ENCODE measurements at places on chromosomes 7 and 10.
A peak's percentile ranks its signal among the peaks of the same experiment; 100 is the strongest.

- no peaks in the 10 kb centered on the region for H3K36me3 ChIP-seq
- no peak overlapping the region for H3K27ac ChIP-seq
- no peak for DNase-seq
These were observed 123.4 kb upstream of the SEMA3D start for GRCh38 chr7:85310301-85310700.

DNA sequence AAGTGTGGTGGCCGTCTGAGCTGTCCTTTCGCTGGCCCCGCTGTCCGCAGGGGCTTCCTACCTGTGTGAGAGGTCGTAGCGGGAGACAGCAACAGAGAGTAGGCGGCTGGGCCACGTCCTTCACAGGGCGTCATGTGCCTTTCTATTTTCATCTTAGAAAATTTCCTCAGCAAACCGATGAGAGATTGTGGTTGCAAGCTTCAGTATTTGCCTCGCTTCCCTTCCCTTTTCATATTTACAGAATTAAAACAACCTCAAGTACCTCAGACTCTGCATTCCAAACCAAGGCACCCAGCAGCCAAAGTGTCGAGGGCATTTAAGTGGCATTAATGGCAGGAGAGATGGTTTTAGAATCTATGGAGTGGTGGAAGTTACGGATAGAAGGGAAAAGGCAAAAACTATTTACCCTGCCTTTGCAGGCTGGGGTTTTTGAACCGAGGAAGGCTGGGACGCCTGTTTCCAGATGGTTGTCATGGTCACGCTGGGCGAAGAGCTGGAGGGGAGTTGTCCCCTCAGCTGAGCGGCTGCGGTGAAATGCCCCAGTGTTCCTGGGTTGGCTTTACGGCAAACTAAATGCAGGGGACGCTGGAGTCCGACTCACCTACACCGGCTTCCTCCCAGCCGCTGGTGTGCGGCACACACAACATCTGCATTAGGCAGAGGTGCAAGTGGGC lies 41.9 kb downstream of the WIPI2 start:
- H3K36me3 ChIP-seq = peaks cover 69% of the 10 kb centered on the region
- peaks cover 22% of the 10 kb centered on the region for H3K4me1 ChIP-seq
- no peak for DNase-seq
- H3K27ac ChIP-seq = no peak overlapping the region
- no peak overlapping the region for H3K4me3 ChIP-seq

DNA sequence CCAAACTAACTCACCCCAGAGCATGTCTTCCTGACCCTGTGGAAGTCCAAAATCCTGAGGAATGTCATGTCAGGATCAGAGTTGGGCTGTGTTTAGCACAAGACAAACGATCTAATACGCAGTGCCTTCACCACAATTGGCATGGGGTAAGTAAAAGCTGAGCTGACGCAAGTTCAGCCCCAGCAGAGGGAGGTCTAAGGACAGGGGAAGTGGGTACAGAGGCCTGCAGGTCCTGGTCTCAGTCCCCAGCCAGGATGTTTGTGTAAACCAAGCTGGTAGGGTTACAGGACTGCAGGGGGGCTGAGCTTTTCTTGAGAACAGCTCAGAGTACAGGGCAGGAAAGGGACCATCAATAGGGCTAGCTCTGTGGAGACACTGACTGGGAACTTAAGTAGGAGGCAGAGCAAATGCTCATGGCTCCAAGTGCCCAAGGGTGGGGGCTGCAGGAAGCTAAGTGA lies 5.3 kb upstream of the KCNIP2 start:
- no peak for DNase-seq
- H3K27ac ChIP-seq = no peak overlapping the region
- H3K4me1 ChIP-seq = peaks cover 20% of the 10 kb centered on the region
- H3K36me3 ChIP-seq = peaks cover 20% of the 10 kb centered on the region

DNA sequence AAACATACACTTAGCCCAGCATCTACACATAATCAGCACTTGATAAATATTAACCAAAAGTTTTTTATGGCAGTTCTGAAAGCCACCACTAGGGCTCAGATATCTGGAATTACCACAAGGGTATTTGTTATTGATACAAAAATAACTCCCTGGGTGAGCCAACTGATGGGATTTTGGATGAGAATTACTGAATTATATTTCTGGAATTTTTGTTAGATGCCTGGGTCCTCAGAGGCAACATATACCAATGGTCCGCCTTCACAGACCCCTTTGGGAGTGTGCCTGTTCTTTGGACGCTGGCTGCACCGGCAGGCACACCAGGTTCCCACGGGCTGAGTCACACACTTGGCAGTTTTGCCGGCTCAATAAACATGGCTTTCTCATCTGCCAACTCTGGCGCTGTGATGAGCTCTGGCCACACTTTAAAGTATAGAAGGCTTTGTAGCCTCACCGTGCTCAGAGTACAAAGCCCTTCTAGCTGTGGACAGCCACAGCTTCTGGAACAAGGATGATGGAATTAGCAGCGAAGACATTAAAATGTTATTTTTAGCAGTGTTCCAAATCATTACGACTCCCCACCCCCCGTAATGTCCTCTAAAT lies 24.5 kb upstream of the EEPD1 start:
- no peaks in the 10 kb centered on the region for H3K27me3 ChIP-seq
- peak overlapping the region; percentile 75 for H3K27ac ChIP-seq
- H3K36me3 ChIP-seq = no peaks in the 10 kb centered on the region
- DNase-seq = peak; percentile 46
- no peak overlapping the region for H3K4me3 ChIP-seq
- H3K4me1 ChIP-seq = peaks cover 11% of the 10 kb centered on the region

GRCh38 chr10:45450866-45451265 lies 76.8 kb downstream of the ALOX5 start:
- DNase-seq = no peak
- H3K27me3 ChIP-seq = no peaks in the 10 kb centered on the region
- no peak overlapping the region for H3K4me3 ChIP-seq
- peaks cover 24% of the 10 kb centered on the region for H3K4me1 ChIP-seq
- no peak overlapping the region for H3K27ac ChIP-seq

DNA sequence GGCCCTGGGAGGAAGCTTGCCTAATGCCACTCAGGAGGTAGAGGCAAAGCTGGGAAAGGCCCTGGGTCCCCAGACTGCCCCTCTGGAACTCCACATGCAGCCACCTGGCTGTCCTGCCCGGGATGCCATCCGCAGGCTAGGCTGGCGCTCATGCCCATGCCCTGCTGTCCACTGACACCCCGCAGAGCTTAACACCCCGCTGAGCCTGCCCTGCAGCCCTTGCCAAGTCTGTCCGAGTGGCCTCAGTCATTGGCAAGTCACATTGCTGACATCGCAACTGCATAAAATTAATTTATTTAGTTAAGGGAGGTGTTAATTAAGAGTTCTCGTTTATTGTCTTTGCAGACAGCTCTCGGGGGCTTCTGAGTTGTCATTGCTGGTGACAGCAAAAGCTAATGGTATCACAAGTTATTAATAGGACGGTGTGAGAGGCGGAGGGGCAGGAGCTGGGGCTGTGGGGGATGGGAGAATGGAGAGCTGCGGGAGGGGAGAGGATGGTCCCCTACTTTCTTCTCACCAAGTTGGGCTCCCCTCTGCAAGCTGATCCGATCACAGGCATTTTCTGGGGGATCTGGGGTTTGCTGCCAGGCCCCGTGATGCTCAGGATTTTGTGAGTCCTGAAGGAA lies 55.6 kb upstream of the PCBD1 start:
- no peaks in the 10 kb centered on the region for H3K36me3 ChIP-seq
- H3K4me1 ChIP-seq = peaks cover 9% of the 10 kb centered on the region
- no peak overlapping the region for H3K4me3 ChIP-seq

- peaks cover 3% of the 10 kb centered on the region for H3K36me3 ChIP-seq
- no peaks in the 10 kb centered on the region for H3K27me3 ChIP-seq
- H3K4me3 ChIP-seq = no peak overlapping the region
- DNase-seq = peak; percentile 84
- no peak overlapping the region for H3K27ac ChIP-seq
These were observed 261.9 kb downstream of the PTPRN2 start for GRCh38 chr7:158325530-158326381.

DNA sequence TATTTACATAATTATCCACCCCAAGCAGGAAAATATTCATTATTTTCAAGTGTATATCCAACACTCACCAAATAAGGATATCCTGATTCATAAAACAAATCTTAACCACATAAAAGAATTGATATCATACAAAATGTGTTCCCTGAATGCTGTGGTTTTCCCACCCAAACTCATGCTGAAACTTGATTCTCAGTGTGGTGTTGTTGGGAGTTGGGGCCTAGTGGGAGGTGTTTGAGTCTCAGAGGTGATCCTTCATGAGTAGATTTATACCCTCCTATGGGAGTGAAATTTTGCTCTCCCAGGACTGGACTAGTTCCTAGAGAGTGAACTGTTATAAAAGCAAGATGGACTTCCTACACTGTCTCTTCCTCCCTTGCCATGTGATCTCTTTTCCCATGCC lies 1028.3 kb downstream of the SORCS1 start:
- H3K4me1 ChIP-seq = no peaks in the 10 kb centered on the region
- H3K36me3 ChIP-seq = no peaks in the 10 kb centered on the region
- H3K27ac ChIP-seq = no peak overlapping the region
- no peaks in the 10 kb centered on the region for H3K27me3 ChIP-seq
- H3K4me3 ChIP-seq = no peak overlapping the region
- no peak for DNase-seq

- H3K27ac ChIP-seq = no peak overlapping the region
- no peak overlapping the region for H3K4me3 ChIP-seq
- no peaks in the 10 kb centered on the region for H3K36me3 ChIP-seq
- no peak for DNase-seq
These were observed 98.0 kb upstream of the ELMO1 start for GRCh38 chr7:37546677-37547076.

DNA sequence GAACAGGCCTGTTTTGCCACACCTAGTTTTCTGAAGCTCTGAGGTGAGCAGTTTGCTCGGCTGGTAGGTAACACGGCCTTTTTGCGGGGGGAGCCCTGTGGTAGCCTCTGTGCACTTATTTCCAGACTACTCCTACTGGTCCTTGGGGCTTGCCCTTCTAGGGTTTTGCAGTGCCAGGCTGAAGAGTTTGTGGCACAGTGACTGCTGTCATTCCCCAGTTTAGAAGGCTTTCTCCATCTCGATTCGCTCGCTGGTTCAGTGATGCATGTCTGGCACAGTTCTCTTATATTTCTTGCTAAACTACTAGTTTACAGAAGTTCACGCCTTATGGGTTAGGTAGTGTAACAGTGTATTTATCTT lies 711 bp downstream of the KIF20B start:
- H3K4me3 ChIP-seq = peak overlapping the region; percentile 97
- H3K27me3 ChIP-seq = no peaks in the 10 kb centered on the region
- H3K36me3 ChIP-seq = no peaks in the 10 kb centered on the region
- DNase-seq = no peak
- no peak overlapping the region for H3K27ac ChIP-seq
- peaks cover 6% of the 10 kb centered on the region for H3K4me1 ChIP-seq

DNA sequence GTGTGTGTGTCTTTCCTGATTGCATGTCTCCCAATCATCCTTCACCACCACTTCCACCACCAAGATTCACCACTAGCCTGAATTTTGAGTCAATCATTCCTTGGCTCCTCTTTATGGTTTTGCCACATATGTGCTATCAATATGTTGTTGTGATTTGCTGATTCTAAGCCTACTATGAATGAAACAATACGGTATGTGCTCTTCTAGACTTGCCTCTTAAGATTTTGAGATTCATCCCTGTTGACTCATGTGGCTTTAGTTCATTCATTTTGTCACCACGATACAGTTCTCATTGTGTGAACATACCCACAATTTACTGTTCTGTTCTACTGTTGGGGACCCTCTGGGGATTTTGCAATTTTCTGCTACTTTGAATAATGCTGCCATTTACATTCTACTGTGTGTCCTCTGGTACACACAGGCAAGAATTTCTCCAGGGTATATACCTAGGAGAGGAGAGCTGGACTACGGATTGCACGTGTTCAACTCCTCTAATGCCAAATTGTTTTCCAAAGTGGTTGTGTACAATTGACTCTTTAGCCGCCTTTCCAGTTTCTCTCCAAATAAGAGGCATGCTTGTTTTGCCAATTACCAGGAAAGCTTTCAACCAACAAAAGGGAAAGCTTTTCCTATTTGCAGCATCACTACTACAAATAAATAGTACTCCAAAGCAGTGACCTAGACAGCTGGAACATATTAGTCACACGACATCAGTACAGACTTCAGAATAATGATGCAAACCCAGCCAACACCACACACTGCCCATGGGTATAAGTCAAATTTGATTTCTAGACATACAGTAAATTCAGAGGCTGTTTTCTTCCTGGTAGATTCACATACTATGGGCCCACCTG lies 30.0 kb downstream of the SGMS1 start:
- H3K4me1 ChIP-seq = no peaks in the 10 kb centered on the region
- no peak overlapping the region for H3K4me3 ChIP-seq
- peaks cover 4% of the 10 kb centered on the region for H3K36me3 ChIP-seq
- H3K27ac ChIP-seq = no peak overlapping the region
- peak; percentile 75 for DNase-seq
